ENCODE measurements at places on chromosomes 5 and 9. TPM values are rescaled to one million over a fixed set of nuclear protein-coding genes. Genes with fewer than 3 reads are reported as not detected.

DNA sequence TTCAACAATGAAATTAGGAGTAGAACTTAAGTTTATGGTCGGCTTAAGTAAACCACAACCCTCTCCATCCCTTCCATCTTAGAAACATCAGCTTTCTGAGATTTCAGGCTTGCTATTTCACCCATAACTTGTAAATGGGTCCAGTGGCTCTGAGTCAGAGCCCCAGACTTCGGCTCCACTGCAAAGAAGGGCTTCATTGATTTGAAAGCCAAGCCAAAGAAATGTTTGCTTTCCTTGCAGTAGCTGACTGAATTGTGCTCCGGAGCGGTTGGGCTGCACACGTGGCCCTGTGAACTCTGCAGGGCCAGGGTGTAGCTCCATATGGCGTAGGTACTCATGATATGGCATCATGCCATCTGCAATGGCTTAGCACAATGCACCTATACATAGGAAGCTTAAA, 57.0 kb downstream of the NREP start:
- DNase-seq: no peak

- DNase-seq: no peak
These were observed 261.1 kb downstream of the MED10 start for GRCh38 chr5:6117212-6117611.

Gene ATP10B
- total RNA-seq: not detected

Gene MAP1B
- total RNA-seq: 163 TPM

Data from PC-9 (cell line).